Hematopoietic multipotent progenitor cell treated with erythropoietin and hydrocortisone succinate and interleukin-3 and kit ligand, for 6 days (in vitro differentiated cells): ENCODE measurements at places on chromosomes 7 and 10.

DNA sequence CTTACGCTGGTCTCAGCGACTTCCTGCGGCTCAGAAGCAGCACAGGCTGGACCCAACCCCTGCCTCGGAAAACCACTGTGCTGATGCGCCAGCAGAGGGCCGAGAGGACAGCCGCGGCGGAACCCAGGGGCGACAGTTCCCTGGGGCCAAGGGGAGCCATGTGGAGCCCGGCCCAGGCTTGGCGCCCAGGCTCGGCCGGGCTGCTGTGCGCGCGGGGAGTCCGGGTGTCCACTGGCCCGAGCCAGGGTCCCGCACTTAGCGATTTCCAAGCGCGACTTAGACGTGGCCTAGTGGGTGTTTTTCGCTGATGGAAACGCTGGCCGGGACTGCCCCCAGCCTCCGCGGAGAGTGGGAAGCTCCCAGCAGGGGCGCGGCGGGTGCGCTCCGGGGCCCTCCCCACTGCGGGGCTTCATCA is 18.6 kb upstream of the ZNF32 start:
- DNase-seq = peak; percentile 48

DNA sequence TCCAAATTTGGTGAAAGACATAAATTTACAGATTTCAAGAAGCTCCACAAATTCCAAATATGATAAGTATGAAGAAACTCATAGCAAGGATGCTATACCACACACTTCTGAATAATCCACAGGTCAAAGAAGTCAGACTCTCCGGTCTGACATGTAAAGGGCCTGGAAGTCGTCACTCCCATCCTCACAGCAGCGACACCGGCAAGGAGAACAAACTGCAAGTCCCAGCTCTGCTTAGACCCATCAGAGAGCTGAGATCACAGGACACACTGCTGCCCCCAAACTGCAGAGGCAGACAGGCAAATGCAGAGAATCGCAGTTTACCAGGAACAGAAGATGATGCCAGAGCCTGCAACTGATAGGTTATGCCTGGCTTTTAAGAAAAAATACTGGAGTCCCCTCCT is 62.0 kb downstream of the AMZ1 start:
- DNase-seq = no peak

DNA sequence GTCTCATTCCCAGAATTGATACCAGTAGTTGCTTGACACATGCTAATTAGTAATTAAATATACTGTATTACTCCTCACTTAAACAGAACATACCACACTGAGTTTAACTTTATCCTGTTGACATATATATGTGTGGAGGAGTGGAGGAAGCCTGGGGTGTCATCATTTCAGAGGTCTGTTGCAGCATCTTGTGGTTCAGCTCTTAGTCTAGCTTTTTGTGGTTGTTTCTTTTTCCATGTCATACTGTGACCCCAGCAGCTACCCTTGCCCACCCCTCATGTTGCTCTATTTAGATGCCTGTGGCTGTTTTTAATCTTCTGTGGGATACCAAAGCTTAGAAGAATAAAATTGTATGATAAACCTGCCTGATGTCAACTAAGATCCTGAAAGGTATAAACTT is 875.4 kb downstream of the LRMDA start:
- DNase-seq = peak; percentile 69

DNA sequence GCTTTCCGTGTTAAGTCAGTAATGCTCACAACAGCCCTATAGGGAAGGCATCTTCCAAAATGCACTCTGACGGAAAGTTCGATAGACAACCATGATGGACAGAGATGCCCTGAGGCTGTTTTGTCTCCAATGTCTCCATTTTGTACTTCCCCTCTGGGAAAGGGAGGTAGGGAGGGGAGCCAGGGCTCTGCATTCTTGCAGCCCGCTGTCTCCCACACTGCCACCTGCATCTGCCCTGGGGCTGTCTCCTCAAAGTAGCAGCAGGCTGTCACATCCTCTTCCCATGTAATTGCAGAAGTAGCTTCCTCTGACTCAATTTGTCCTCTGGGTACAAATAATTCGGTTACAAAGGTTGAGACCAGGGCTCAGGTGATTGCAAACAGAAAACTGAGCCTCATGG is 131.4 kb downstream of the GPAM start:
- no peak for DNase-seq

- peak; percentile 16 for DNase-seq
These were observed 10.7 kb downstream of the NODAL start for GRCh38 chr10:70430493-70431445.

- DNase-seq = no peak
These were observed 27.7 kb downstream of the RCC1L start for GRCh38 chr7:75045881-75046280.

DNA sequence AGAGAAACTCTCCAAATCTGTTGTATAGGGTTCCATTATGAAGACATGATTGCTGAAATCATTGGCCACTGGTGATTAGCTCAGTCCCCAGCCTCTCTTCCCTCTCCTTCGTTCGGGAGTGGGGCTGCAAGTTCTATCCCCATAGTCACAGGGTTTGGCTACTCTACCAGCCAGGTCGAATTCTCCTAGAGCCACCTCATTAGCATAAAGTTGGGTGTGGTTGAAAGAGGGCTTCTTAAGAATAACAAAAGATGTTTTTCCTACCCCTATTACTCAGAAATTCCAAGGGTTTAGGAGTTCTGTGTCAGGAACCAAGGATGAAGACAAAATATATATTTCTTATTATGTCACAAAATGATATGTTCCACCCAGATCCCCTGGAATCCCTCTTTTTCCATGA is 166.2 kb upstream of the YAE1 start:
- no peak for DNase-seq

DNA sequence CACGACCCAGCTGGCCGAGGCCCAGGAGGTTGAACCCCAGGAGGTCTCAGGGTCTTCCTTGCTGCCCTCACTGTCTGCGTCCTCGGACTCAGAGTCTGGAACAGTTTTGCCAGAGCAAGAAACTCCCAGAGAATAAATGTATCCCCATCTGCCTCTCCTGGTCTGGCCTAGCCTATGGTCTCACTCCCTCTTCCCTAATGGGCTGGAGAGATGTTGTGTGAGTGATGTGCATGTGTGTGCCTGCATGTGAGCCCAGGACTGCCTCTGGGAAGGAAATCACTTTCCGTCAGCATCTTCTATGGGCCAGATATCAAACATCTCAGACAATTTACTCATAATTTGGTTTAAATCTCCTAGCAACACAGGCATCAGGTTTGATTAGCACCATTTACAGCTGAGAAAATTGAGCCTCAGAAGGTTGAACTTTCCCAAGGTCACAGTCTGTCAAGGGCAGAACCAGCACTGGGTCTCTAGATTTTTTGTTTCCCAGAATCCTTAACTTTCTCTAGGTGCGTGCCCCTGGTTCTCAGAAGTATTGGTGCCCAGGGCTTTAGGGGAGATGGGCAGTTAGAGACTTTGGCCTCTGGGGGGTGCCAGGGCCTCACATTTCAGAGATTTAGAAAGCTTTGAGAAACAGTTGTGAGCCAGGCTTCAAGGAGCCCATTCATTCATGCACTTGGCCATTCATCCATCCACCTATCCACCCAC is 4.9 kb downstream of the TMEM270 start:
- peak; percentile 87 for DNase-seq

- DNase-seq = peak; percentile 44
These were observed 92.4 kb downstream of the TPST1 start for GRCh38 chr7:66297579-66297978.

DNA sequence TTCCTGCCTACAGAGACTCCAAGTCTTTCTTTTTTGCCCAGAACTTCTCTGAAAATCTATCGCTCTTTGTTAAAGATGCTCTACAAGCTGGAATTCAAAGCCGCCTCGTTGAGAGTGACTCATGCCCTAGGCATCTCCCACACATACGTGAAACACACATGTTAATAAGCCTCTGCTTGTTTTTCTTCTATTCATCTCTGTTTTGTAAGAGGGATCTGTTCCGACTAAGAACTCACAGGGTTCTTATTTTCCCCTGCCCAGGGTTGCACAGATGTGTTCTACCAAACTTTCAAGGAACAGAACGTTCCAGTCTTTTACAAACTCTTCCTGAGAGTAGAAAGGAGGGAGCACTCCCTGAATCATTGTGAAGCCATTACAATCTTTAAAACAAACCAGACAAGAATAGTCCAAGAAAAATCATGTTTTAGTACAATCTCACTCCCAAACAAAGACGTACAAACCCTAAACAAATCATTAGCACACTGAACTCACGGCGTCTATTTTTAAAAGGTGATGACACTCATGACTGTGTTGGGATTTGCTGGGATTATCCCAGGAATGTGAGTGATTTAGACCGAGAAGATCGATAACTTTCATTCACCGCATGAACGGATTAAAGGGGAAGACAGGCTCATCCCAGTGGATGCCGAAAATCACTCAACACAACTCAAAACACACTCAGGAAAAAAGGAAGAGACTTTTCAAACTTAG is 55.3 kb upstream of the INPP5A start:
- DNase-seq = no peak

DNA sequence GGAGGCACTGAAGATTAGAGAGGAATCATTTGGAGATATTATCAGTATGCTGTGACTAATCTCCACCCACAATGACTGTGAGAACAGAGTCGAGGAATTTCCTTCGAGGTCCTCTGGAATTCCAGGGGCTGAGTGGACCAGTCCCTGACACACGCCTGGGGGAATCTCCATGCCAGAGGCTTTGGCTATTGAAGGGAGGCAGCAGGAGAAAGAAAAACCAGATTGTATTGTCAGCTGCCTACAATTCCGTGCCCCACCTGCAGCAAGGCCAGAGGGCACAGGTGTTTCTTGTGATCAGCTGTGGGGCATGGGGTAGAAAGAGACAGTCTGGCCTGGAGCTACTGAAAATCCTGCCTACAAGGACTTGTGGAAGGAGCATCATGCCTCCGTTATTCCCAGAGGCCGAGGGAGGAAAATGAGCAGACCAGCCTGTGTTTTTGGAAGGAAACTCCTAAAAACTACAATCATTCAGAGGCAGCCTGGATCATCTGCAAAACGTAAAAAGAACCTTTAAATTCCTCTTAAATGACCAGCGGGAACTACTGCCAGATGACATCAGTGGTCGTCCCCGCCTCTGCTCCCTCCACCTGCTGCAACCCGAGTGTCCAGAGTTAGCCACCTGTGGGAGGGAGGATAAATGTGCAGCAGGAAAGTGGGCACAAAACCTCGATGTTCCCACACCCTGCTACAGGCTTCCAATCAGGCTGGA is 25.4 kb upstream of the ANK3 start:
- DNase-seq = no peak

GRCh38 chr7:92200791-92201190 is 21.8 kb upstream of the LRRD1 start:
- DNase-seq = no peak

DNA sequence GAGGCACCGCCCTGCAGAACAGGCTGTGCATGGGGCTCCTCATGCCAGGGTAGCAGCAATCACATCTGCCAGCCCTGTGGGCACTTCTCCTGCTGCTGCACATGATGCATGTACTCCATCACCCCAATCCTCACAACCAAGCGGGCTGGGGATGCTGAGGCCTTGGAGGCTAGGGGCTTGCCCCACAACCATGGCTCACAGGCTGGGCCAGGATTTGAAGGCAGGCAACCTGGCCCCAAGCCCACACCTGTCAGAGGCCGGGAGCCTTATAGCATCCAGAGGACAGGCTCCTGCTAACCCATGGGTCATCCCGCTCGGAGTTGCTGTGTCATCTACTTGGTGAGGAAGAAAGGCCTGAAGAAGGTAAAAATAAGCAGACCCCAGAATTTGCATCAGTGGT is 2.2 kb downstream of the POLM start:
- DNase-seq = no peak

GRCh38 chr10:96789571-96790108 is 42.5 kb upstream of the LCOR start:
- DNase-seq = peak; percentile 14

GRCh38 chr10:113168584-113168983 is 218.5 kb downstream of the TCF7L2 start:
- DNase-seq = no peak

DNA sequence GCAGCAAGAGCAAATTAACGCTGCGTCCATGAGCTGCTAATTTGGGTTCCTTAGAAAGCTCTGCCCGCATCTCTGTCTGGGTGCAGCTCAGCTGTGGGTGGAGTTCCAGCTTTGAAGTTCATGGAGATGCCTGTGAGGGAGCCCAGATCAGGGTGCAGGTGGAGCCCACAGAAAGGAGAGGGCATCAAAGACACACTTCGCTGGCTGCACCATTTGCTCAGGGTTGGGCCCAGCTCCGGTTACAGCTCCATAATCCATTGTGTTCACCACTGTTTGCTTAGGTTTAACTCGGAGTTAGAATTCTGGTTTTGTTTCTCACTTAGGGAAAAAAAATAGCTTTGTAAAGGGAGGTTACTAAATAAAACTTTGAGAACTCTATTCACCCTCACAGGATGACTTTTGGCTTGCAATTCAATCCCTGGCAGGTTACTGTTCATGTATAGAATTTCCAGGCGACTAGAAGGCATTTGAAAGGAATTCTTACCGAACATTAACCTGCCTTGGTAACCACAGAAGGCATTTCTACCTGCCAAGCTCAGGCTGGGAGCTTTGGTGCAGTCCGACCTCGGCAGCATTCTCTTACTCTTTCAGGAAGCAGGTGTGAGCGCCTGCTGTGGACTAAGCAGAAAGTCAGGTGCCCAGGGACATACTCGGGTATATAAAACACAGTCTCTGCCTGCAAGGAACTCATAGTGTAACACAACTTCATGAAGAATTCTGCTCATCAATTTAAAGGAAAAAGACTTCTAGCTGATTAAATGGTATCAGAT is 179.5 kb upstream of the RNF32 start:
- DNase-seq = no peak

- DNase-seq = no peak
These were observed 1.1 kb downstream of the PIK3AP1 start for GRCh38 chr10:96719200-96719599.

GRCh38 chr7:144738708-144739314 is 97.0 kb downstream of the TPK1 start:
- peak; percentile 64 for DNase-seq
